ENCODE measurements at places on chromosomes 4 and X.

- no peak for DNase-seq
Measured at GRCh38 chr4:141570290-141570689, 66.1 kb upstream of the IL15 start.

DNA sequence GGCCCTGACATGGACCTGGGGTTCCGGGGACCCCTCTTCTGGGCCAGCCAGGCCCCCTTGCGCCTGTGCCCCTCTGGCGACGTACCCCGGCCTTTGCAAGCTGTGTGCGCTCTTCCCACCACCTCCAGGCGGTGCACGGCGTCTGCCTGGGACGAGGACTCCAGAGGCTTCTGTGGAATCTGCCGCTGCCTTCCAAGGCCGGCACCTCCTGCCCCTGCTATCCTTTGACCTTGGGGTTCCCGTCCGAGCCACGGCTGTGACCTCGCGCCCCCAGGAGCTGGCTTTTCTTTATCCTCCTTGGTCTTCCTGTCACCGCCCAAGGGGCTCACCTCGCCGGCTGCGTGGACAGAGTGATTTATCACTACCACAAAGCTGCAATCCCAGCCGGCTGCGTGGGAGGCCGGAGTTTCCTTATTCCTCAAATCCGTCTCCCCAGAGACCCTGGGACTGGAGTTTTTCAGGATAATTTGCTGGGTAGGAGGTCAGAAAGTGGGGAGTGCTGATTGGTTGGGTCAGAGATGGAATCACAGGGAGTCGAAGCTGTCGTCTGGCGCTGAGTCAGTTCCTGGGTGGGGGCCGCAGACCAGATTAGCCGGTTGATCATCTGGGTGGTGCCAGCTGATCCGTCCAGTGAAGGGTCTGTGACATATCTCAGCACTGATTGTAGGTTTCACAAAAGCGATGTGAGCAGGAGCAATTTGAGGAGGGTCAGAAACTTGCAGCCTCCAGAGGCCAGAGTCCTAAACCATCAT, 19.8 kb upstream of the PLCXD1 start:
- DNase-seq: no peak

DNA sequence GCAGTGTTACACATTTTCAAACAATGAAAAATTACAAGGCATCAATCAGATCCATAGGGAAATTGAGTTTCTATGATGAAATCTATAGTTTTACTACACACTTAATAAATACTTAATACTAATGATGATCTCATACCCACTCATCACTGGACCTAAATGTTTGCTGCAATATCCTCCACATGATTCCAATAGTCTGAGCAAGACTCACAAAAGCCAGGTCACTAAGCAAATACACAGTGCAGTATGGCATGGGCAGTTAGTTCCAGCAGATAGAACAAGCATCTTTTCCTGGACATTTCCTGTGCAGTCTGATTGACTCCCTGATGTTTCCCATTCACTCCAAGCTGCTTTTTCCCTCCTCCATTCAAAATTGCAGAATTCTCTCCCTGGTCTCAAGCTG, 109.0 kb upstream of the ATOH1 start:
- DNase-seq: no peak

GRCh38 chr4:123301923-123302322, 94.7 kb upstream of the SPRY1 start:
- DNase-seq: no peak

DNA sequence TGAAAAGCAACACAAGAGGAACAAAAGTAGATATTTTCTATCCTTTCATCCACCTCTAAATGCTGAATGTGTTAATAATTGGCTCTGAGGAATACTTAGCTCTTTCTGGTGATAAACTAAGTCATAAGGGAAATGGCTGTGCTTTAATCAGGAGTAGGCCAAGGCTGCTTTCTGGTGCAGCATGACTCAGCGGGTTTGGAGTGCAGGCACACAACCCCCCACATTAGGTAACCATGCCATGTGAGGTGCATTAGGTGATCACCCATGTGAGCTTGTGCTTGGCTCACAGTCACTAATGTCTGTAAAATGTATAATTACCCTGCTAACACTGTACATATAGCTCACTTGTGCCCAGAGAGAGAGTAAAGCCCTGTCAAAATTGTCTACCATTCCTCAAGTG, 57.2 kb downstream of the USP38 start:
- no peak for DNase-seq

GRCh38 chr4:10584042-10584441, 100.5 kb downstream of the CLNK start:
- DNase-seq: no peak

DNA sequence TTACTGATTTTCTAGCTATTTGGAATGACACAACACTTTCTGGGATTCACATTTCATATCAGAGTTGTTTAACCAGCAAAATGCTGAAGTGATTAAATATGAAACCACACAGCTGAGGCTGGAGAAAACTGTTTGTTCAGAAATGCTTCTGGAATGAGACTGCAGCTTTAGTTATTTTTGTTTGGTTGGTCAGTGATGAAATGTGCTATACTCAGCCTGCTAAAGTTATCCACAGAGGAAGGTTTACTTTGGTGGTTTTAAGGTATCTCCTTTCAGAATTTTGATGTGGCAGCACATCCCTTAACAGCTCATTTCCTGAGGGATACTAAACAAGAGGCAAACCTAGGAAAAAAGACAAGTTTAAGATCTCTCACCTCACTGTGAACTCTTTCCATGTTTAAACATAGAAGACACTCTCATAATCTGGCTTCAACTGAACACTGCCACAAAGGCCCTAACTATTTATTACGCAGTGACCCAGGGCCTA, 106.6 kb upstream of the PDE5A start:
- no peak for DNase-seq

- no peak for DNase-seq
Measured at GRCh38 chr4:53671757-53672156, 80.5 kb upstream of the LNX1 start.

DNA sequence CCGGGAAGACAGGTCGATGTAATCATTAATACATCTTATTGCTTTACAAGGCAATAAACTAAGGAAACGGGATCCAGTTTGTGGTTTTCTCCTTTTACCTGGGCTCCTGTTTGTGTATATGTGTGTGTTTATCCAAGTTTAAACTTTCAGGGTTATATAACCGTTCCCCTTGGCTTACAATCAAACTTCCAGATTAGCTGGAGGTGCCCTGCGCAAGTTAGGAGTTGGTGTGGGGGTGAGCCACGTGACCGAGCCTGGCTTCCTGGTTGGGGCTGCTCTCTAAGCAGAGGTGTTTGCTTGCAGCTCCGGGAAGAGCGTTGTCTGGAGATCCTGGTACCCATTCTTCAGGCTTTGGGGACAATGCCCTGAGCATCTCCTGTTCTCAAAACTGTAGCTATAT, 129.2 kb downstream of the FHDC1 start:
- DNase-seq: no peak

- no peak for DNase-seq
Measured at GRCh38 chr4:81751531-81752289, 280.0 kb upstream of the RASGEF1B start.

DNA sequence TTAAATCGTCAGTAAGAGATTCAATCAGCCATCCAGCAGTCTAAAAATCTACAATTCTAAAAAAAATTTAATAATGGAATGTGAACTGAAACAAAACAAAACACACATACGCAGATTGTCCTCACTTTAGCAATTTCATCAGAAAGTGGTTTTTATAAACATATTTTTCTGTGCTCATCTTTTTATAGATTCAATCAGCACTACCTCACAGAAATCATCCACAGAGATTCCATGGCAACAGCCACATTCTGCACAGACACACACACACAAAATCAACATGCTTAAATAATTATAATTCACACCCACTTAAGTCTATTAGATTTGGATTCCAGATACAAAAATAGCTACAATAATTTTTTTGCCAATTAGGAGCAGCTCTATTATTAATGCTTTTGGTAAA, 149.0 kb upstream of the KCNIP4 start:
- no peak for DNase-seq

DNA sequence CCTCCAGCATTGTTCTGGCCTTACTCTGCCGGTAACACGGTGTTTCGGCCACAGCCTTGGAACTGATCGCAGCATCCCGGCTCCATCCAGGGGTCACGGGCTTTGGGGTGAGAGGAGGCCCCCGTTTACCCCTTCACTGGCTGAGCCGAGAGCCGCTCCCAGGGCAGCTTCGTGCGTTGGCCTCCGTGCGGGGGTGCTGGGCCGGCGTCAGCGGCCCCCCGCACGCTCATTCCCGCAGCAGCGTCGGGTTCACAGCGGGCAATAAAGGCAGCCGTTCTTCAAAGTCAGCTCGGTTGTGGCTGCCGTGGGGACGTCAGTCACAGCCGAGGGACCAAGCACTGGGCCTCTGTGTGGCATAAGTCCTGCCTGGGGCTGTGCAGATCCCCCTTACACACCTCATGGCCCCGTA, 25.3 kb upstream of the PLCXD1 start:
- no peak for DNase-seq

- no peak for DNase-seq
Measured at GRCh38 chr4:175874306-175874705, 62.2 kb upstream of the GPM6A start.

GRCh38 chrX:143437439-143437838, 79.8 kb downstream of the SPANXN3 start:
- no peak for DNase-seq

- no peak for DNase-seq
Measured at GRCh38 chr4:8707045-8707781, 114.6 kb downstream of the CPZ start.

- DNase-seq: no peak
Measured at GRCh38 chrX:54452920-54453319, 12.7 kb downstream of the TSR2 start.

DNA sequence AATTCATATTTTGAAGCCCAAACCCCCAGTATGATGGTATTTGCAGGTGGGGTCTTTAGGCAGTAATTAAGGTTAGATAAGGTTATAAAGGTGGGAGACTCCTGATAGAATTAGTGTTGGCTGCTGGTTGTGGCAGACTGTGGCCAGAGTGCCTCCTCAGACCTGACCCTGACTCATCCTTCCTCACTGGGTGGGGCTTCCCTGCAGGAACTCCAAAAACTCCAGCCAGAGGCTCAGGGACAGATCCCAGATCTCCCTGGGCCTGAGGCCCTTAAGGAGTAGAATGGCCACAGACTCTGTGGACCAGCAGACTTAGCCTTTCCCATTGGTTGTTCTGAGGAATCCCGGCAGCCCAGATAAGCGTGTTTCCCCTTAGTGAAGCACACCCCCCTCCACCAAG, 463.0 kb upstream of the CPEB2 start:
- no peak for DNase-seq

- no peak for DNase-seq
Measured at GRCh38 chrX:135346975-135347374, 37.7 kb downstream of the ETDC start.

DNA sequence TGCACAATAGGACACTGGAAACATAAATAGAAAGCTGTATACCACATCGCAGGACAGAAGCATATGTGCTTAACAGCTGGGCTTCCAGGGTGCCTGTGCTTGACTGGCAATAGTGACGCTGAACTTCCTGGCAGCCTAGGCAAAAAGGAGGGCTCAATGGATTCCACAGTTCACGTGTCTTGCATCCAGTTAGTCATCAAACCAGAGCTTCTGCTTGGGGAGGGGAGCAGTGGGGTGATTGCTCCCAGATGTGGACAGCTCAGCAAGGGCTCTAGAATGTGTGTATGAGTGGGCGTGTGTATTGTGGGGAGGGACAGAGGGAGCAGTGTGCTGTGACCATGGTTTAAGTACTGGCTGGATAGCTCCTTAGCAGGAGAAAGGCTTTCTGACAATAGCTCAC, 2.3 kb downstream of the PRRG3 start:
- no peak for DNase-seq

DNA sequence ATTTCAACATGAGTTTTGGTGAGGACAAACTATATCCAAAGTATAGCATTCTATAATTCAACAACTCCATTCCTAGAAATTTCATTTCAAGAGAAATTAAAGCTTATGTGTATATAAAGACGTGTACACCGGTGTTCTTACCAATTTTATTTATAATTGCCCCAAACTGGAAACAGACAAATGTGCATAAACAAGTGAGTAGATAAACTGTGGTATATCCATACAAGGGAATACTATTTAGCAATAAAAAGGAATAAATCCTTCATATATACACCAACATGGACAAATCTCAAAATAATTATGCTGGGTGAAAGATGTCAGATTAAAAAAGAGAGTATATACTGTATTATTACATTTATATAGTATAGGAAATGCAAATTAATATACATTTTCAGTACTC, 19.9 kb downstream of the HNRNPH2 start:
- DNase-seq: no peak

DNA sequence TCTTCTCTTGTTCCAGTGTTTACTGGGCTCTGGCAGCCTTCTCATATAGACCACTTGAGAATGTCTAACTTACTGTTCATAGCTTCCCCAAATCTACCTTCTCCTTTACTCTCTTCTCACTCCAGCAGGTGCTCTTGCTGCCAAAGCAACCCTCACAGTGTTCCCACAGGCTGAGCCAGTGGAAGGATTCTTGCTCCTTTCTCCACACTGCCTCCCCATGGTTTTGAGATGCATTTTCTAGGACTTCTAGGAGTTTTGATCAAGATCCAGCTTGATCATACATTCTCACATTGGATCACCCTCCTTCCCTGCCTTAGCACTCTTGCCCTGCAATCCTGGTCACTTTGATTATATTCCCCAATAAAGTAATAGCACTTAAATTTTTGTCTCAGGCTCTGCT, 230.8 kb downstream of the TMEM47 start:
- DNase-seq: no peak

Data from effector memory CD4-positive, alpha-beta T cell (primary cell).